WTC11 (cell line): ENCODE measurements at places on chromosomes 13 and 19.
A peak's percentile ranks its signal among the peaks of the same experiment; 100 is the strongest.

GRCh38 chr13:45715351-45715750 is 13.2 kb downstream of the CBY2 start:
- DNase-seq: no peak

DNA sequence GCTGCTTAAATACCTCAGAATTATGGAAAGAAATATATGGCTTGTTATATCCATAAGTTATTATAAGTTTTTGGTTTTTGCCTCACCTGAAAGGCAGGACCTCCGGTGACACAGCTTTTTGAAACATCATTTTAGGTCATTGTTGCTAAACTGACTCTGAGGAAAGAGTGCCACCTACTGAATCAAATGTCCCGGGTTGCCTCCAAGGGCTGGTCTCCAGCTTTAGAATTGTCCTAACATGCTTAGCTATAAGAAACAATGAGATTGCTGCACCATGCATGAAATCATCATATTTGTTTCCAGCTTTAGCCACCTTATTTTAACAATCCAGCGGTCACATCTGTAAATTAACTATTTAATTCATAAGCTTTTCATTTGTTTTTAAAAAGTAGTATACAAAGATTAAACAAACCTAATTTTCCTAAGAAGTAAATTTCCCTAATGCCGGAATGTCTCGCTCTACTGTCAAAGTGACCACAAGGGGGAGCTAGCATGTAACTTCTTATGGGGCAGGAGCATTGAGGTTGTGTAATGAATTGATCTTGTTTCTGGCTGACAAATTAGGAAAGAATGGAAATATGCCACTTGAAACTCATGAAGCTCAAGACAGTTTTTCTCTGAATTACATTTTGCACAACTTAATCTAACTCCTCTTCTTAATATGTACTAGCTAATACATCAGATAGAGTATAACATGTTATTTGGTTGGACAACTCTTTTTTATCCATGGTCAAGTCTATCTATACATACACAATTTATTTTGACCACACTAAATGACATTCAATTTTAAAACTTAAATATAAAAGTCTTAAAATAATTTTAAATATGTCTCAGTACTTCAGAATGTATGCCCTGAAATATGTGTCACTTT is 6.7 kb upstream of the PCDH17 start:
- DNase-seq: peak; percentile 49

GRCh38 chr13:20354722-20355121 is 122.6 kb upstream of the GJB6 start:
- no peak for DNase-seq

GRCh38 chr19:4534836-4535658 is at the start of gene PLIN5:
Gene PLIN5 (minus strand): TSS chr19:4535224. CDS start chr19:4534074, 1,150 bp downstream.
- peak; percentile 97 for DNase-seq

DNA sequence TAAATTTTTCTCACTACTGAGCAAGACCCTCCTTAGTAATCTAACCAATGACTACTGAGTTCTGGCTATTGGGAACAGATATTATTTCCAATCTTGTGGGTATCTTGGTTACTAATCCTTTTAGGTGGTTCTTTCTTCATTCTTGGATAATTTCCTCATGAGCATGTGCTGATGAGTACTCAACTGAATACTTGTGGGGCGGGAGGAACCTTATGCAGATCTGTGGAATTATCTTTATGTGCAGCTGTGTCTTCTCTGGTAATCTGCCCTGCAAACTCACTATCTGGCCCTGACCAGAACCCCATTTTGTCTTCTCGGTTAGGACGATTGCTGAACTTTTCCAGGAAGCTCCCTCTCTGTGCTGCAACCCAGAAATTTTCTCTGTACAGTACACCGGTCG is 89.7 kb upstream of the TRPC4 start:
- no peak for DNase-seq

GRCh38 chr13:110665491-110666254 is 40.2 kb downstream of the CARS2 start:
- no peak for DNase-seq

DNA sequence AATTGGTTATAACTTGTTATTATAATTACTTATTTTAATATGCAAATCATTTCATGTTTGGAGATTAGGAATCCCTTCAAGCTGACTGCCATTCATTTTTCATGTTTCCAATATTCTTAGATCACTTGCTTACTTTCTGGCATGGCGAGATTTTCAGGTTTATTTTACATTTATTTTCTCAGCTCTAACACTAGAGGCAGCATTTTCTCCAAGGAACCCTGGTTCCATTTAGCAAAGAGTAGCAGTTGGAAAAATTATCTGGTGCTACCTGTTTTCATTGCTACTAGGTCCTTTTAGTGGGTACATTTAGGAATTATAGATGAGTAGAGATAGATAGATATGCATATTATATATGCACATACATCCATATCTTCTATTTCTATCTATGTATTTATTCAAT is 90.9 kb upstream of the TRPC4 start:
- no peak for DNase-seq

DNA sequence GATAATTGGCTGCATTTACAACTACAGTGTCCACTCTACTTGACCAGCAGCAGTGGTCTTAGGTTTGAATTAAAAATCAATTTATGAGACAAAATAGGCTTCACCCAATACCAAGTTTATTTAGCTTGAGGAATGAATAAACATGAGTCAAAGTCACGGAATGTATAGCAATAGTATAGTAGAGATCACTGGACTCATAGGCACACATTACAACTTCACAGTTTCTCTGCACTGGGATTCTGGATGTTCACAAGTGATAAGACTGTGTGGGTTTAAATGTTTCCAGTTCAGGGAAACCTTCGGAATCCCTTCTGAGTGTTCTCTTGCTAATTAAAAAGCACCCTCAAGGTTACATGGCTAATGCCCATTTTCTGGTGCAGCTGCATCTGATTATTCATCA is 1064.9 kb downstream of the SLITRK5 start:
- no peak for DNase-seq

GRCh38 chr13:68417801-68418200 is 1187.7 kb upstream of the PCDH9 start:
- no peak for DNase-seq

GRCh38 chr13:33307843-33308242 is 22.3 kb upstream of the STARD13 start:
- no peak for DNase-seq

- DNase-seq: no peak
Observed at GRCh38 chr13:74449811-74450524, 315.8 kb upstream of the KLF12 start.

DNA sequence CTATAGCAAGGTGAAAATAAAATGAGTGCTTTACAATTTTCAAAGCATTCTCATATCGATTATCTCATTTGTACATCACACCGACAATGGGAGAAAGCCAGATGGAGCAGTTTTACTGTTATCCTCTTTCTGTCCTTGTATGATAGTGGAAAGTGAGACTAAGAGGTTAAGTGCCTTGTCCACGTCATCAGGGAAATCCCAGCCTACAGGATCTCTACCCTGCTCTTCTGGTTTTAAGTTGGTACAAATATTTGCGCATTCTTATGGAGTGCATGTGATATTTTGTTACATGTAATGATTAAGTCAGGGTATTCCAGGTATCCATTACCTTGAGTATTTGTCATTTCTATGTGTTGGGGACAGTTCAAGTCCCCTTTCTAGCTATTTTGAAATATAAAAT is 12.4 kb upstream of the ENOX1 start:
- DNase-seq: no peak

GRCh38 chr19:1279782-1280341 is 4.5 kb downstream of the FAM174C start:
- peak; percentile 90 for DNase-seq

DNA sequence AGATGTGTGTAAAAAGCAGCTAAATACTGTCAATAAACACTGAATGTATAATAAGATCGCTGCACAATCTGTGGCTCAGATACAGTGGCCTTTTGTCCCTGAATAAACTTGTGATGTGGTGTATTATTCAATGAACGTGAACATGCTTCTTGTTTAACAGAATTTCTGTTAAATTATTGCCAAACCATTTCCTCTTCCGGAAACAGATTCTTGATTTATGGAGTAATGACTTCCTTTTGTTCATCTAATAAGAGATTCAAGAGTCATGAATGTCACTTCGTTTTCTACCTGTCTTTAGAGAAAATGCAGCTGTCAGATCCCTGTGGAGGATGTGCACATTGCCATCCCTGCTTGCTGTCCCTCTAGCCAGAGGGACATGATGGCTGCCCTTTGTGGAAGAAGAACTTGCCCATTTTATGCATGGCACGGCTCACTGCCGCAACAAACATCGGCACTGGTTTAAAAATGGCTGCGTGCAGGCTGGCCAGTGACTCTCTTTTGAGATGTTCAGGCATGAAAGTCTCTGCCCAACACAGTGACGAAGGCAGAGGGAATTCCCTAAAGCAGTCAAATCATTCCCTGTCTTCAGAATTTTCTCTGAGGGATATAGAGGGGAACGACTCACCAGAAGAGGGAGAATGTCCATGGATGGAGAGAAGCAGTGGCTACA is 3.1 kb upstream of the TNFSF13B start:
- no peak for DNase-seq

DNA sequence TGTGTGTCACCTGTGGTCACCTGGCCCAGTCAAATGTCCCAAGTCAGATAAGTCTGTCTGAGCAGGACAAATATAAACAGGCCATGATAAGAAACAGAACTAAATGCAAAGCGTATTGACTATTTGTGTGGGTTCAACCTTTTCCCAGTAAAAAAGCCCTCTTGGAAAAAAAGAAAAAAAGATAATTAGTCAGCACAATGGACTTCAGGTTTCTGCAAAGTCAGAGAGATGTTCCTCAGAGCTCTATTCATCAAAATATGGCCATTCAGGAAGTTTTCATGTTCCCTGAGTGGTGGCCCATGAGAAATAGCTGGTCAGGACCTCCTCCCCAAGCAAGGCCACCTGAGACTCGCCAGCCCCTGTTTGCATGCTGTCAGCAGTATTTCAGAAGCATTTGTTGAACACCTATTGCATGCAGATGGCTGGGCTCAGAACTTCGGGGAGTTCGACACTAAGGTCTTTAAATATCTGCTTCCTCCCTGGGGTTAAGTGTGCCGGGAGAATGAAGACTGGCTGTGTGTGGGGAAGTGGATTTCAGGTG is 2.7 kb downstream of the FFAR3 start:
- no peak for DNase-seq

- no peak for DNase-seq
Observed at GRCh38 chr13:35947315-35947714, 183.9 kb downstream of the DCLK1 start.

- DNase-seq: no peak
Observed at GRCh38 chr13:74883834-74884233, 598.1 kb downstream of the TBC1D4 start.

- no peak for DNase-seq
Observed at GRCh38 chr19:13066933-13067807, 35.5 kb downstream of the LYL1 start.

DNA sequence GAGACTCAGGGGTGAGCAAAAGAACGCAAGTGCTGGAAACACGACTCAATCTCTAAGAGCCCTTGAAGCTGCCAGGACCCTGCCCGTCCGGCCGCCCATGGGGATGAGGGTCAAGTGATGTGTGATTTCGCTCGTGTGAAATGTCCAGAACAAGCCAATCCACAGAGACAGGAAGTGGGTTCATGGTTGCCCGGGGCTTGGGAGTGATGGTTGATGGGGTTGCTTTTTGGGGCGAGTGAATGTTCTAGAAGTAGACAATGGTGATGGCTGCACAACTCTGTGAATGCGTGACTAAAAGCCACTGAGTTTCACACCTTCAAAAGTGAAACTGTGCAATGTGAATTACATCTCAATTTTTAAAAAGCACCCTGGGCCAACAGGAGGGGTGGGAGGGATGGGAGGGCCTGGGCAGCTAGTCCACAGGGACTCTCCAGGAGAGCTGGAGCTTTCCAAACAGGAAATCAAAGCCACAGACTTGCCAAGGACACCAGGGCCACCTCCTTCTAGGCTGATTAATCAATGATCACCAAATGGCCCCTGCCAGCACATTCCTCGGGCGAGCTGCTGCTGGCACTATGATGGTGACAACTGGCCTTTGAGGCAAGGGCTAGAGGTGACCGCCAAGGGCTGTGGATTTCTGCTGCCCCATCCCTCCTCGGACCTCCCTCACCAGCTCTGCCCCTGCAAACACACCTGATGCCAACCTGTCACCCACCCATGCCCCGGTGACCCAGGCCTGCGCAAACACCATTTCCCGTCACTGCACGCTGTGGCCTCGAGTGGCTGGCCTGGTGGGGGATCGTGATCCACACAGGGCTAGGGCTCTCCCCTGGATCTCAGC is 14.0 kb downstream of the DPP9 start:
- no peak for DNase-seq
